ENCODE measurements at places on chromosomes 5 and 9.
A peak's percentile ranks its signal among the peaks of the same experiment; 100 is the strongest.

DNA sequence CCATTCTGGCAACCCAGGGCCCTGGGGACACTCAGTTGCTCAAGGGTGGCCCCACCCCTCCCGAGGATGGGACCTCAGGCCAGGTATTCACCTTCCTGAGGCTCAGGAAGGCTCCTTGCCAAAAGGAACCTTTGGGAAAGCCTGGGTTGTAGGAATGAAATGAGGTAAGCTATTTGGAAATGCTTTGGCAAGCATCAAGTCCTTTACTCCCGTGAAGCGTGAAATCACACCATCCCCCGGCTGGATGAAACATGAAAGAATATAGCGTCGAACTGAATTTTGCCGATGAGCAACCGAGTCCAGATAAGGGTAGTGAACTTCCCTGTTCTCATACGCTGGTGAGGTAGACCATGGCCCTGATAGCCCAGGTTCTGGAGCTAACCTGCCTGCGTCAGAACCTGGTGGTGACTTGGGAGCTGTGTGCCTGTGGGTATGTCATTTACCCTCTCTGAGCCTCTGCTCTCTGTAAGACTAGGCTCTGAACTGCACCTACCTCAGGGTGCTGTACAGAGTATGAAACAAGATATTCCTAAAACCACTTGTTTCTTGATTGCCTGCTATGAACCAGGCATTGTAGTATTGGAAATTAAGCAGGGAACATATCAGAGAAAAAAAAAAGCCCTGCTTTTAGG is 105.3 kb upstream of the BOD1 start:
- no peak for DNase-seq

DNA sequence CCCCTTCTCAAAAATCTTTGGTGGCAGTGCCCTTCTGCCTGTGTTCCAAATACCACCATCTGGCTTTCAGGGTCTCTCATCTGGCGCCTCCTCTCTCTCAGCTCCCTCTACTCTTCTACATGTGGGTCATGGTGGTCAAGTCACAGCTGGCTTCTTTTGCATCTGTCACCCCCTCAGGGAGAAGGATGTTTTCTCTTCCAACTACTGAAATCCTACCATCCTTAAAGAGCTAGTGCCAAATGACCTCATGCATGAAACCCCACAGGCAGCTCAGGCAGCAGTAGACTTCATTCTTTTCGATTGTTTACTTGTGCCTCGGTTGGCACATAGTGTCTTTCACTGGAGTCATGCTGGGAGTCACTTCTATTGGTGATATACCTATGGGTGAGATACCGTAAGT is 219.2 kb downstream of the DCP2 start:
- no peak for DNase-seq

GRCh38 chr5:109304309-109304708 is 105.5 kb downstream of the PJA2 start:
- no peak for DNase-seq

GRCh38 chr5:180604271-180604670 is 13.0 kb upstream of the SCGB3A1 start:
- DNase-seq: no peak

DNA sequence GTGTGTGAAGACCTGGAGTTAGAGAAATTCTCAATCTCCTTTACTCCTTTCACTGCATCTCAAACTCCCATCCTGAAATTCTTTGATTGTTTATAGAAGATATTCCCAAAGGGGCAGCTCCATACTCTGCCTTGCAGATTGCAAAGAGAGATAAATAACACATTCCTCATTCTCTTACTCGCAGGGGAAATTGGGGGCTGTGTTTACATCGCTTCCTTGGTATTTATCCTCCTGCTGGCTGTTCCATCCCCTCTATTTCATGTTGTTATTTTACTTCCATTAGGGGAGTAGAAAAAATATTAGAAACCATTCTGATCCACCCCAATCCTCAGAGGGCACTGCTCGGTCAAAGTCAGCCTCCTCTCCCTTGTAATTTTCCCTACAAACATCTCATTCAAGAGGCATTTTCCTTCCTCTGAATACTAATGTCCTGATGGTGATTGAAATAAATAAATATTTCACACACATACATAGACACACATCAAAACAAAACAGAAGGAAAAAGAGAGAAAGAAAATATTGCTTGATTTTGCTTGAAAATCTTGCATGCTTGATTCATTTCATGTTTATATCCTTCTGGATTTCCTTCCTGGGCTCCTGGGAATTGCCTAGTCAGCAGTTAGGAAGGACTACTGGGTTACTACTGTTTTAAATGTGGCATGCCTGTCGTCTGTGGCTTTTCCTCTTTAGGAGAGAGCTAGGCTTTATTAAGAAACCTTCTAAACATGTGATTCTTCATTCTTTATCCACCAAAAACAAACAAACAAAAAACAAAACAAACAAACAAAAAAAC is 420.1 kb upstream of the PAPPA start:
- no peak for DNase-seq

DNA sequence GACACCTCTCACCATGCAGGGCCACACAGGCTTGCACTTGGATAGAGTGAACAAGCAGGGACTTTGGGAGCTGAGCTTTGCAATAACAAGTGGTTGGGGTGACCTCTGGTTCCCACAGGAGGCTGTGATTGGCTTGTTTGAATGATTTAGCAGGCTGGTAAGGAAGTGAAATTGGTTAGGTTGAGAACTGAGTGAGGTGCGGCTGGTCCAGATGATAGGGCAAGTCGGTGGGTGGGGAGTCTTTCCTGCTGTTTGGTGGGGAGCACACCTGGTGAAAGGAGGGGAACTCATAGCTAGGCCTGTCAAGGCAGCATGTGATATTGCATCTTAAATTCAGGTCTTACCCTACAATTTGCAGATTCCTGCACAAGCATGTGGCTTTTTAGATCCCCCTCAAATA is 794.6 kb upstream of the ZNF608 start:
- DNase-seq: no peak

GRCh38 chr5:136655468-136655867 is 290.1 kb upstream of the TRPC7 start:
- no peak for DNase-seq

GRCh38 chr5:19534751-19535150 is 453.2 kb downstream of the CDH18 start:
- no peak for DNase-seq

GRCh38 chr5:160165137-160166068 is 46.2 kb upstream of the PWWP2A start:
- peak; percentile 85 for DNase-seq

GRCh38 chr5:170751631-170752030 is 31.9 kb upstream of the GABRP start:
- DNase-seq: no peak

DNA sequence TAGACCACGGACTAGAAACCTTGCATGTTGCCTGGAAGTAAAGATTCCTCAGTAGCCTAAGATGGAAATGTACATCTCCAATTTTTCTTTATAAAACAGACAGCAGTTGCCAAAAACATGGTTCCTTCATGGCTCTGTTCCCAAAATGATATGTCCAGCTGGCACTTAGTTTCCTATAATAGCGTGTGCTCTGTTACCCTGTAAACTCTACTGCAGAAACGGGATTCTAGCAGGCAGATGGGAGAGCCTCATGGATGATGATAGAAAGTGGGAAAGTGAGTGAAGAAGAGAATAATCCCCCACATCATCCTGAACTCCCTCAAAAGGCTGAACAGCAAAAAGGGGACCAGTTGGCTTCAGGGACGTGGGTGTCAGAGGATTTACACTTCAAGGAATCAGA is 118.2 kb downstream of the FRMD3 start:
- no peak for DNase-seq

DNA sequence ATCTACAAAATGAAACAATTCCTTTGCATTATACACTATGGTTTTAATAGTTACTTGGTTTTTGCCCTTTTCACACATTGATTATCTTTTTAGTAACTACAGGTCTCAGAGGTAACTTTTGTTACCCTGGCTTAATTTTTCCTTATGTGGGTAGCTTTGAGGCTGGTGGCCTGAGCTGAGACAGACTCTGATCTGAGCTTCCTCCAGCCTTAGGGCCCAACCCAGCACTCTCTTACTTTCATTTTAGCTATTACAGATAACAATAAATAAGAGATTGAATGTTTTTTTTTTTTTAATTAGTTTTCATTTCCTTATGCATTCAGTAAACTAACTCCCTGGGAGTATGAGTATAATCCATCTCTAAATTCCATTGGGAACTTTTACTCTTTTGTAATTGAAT is 15.1 kb upstream of the OXCT1 start:
- no peak for DNase-seq

- DNase-seq: peak; percentile 76
Measured at GRCh38 chr5:119341452-119342349, 14.1 kb upstream of the TNFAIP8 start.

GRCh38 chr5:83703059-83703458 is 17.6 kb downstream of the HAPLN1 start:
- DNase-seq: no peak

- no peak for DNase-seq
Measured at GRCh38 chr9:111356481-111357244, 26.6 kb upstream of the OR2K2 start.

DNA sequence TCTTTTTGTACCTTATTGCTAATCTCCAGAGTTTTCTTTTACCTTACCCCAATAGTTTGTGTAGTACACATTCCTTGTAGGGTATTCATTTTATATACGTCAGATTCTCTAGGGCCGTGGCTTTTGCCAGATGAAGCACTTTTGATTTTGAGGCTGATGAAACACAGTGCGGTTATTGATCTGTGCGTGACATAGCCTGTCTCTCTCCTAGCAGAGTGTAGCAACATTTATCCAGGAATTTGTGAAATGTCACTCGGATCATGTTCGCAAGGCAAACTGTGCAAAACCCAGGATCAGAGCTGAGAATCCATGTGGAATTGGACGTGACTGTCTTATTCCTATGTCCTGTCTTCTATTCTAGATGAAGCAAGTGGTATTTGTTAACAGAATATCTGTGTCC is 142.0 kb upstream of the SH3GL2 start:
- no peak for DNase-seq

DNA sequence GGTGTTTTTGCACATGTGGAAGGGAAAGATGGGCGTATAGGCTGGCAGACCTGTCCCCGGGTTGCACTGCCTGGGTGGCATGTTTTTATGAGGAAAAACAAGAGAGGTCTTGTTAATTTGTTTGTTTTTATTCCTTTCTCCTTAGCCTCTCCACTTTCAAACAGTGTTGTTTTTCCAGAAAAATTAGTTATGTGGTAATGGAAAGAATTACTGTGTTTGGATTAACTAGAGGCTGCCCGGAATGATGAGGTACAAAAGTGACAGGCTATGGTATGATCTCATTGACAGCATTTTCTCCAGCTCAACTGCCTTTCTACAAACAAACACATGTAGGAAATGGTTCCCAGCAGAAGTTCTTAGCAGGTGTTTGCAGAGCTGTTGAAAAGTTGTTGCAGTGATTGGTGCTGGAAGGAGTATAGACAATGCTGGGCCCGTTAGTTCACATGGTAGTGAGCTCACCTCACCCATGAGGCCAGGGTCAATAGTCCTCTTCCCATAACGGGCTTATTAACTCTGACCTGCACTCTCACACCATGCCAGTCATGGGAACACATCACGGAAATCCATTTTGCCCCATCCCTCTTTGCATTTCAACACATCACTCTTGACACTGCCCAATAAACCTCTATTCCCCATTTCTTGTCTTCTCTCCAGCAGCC is 111.3 kb upstream of the SAP30L start:
- DNase-seq: no peak

- DNase-seq: no peak
Measured at GRCh38 chr5:1312993-1313833, 18.3 kb upstream of the TERT start.

DNA sequence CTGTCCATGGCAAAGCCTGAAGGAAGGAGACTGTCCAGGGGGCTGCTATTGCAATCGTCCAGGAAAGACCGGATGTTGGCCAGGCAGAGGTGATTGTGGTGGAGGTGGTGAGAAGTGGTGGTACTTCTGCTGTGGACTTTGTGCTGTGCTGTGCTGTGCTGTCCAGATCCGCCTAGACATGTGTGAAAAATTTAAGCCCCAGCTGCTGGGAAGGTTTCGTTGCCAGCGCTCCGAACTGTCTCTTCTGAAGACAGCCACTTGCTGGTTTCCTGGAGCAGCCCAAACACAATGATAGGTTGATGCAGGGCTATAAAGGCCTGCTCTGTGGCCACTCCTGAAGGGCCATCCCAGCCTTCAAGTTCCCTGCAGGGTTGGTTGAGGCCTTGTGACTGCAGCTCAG is 223.0 kb upstream of the MPDZ start:
- no peak for DNase-seq

DNA sequence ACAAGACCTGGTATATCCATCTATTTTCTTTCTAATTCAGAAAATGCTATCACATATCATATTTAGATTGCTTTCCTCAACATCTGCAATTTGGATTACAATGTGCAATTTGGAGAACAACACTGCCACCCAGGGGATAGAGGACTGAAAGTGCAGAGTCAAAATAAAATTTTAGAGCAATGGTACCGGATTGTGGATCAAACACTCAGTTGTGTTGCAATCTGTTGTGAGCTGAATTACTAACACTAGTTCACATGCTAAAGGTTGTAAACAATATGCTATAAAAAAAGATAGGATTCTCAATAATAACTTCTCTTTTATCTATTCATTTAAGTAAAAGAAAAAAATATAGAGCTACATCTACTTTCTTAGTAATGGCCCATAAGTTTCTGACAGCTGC is 11.9 kb upstream of the SRFBP1 start:
- DNase-seq: peak; percentile 22

GRCh38 chr9:21070171-21070571 is 7.6 kb downstream of the IFNB1 start:
- DNase-seq: peak; percentile 29

Measured in inflammatory macrophage treated with lipopolysaccharide for 1 hour (primary cell).